Activated T-cell treated with anti-CD3 and anti-CD28 coated beads, Interleukin-2, amount 50 U/mL, for 24 hours (primary cell): ENCODE measurements at places on chromosomes 3 and 15.
A peak's percentile ranks its signal among the peaks of the same experiment; 100 is the strongest.

- no peaks in the 10 kb centered on the region for H3K36me3 ChIP-seq
- peaks cover 5% of the 10 kb centered on the region for H3K27me3 ChIP-seq
- peak overlapping the region; percentile 19 for H3K4me3 ChIP-seq
- DNase-seq: peak; percentile 68
Measured at GRCh38 chr15:69573815-69574475, 121.3 kb downstream of the RPLP1 start.

DNA sequence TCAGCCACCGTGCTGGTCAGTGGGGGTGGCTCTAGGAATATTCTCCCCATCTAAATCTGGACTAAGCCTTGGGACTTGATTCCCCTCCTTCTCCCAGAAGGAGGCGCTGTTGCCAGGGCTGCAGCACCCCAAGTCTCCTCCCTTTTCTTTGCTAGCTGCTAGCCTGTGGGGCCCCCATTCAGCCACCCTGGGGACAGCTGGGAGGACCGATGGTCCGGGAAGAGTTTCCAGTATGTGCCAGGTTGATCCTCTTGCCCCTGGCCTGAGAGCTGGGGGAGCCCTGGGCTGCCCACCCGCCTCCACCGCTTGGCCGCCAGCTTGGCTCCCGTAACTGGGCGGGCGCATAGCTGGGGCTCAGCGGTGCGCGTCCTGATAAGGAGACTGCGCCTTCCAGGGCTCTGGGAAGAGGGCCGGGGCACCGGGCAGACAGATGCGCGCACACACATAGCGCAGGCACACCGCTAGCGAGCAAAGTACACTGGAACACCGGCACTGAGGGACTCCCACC is 4.2 kb downstream of the SMAD6 start:
- no peak for DNase-seq
- H3K27ac ChIP-seq: no peak overlapping the region
- no peaks in the 10 kb centered on the region for H3K36me3 ChIP-seq
- peaks cover 31% of the 10 kb centered on the region for H3K27me3 ChIP-seq

GRCh38 chr3:14471016-14471415 is 68.6 kb downstream of the SLC6A6 start:
- no peak for DNase-seq
- no peaks in the 10 kb centered on the region for H3K27me3 ChIP-seq
- no peak overlapping the region for H3K27ac ChIP-seq
- no peak overlapping the region for H3K4me3 ChIP-seq
- peaks cover 6% of the 10 kb centered on the region for H3K4me1 ChIP-seq

- peaks cover 15% of the 10 kb centered on the region for H3K27me3 ChIP-seq
- H3K4me1 ChIP-seq: no peaks in the 10 kb centered on the region
- no peak overlapping the region for H3K27ac ChIP-seq
- H3K36me3 ChIP-seq: no peaks in the 10 kb centered on the region
- DNase-seq: no peak
Measured at GRCh38 chr3:156170571-156170970, 50.2 kb downstream of the KCNAB1 start.

DNA sequence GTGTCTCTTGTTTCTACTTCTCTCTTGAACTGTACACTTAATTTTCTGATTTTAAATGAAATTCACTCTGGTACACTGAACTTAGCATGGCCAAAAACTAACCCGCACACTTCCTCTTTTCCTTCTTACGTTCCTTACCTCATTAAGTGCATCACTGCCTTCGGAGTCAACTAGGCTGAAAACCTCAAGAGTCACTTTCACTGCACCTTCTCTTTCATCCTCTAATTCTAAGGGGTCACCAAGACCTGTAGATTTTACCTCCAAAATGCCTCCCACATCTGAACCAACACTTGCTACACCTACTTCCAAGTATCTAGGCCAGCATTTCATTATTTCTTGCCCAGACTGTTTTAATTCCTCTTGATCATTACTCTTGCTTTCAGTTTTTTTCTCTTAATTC is 6.6 kb downstream of the CBLB start:
- DNase-seq: no peak
- peaks cover 56% of the 10 kb centered on the region for H3K4me1 ChIP-seq
- no peak overlapping the region for H3K27ac ChIP-seq
- H3K4me3 ChIP-seq: no peak overlapping the region
- H3K36me3 ChIP-seq: peaks cover 68% of the 10 kb centered on the region

DNA sequence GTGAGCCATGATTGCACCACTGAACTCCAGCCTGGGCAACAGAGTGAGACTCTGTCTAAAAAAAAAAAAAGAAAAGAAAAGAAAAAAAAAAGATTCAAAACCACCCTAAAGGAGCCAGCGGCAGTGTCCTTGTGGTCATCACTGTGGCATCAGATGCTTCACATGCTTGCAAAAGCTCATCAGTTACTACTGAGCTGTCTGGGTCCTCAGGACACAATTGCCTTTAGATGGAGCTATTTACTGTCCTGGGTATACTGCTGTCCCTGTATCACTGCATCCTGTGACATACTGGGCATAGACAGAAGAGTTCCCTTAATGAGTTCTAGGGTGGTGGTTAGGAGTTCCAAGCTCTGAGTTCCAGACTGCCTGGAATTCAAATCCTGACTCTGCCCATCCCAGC is 85.8 kb downstream of the LINGO1 start:
- H3K27me3 ChIP-seq: no peaks in the 10 kb centered on the region
- no peak overlapping the region for H3K27ac ChIP-seq
- H3K4me3 ChIP-seq: no peak overlapping the region
- peaks cover 11% of the 10 kb centered on the region for H3K4me1 ChIP-seq
- no peaks in the 10 kb centered on the region for H3K36me3 ChIP-seq

DNA sequence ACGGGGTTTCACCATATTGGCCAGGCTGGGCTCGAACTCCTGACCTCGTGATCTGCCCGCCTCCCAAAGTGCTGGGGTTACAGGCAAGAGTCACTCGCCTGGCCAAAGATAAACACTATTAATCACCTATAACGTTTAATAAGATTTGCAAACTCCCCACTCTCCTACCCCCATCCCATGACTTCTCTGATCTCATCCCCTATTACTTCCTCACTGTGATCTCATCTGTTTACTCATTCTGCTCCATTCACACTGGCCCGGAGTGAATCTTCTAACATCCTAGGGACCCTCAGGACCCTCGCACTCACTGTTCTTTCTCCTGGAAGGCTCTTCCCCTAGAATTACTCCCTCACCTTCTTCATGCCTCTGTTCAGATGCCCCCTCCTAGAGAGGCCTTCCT is 78.9 kb downstream of the DGKG start:
- no peak for DNase-seq
- H3K4me1 ChIP-seq: peaks cover 5% of the 10 kb centered on the region
- H3K4me3 ChIP-seq: no peak overlapping the region
- H3K27ac ChIP-seq: no peak overlapping the region

DNA sequence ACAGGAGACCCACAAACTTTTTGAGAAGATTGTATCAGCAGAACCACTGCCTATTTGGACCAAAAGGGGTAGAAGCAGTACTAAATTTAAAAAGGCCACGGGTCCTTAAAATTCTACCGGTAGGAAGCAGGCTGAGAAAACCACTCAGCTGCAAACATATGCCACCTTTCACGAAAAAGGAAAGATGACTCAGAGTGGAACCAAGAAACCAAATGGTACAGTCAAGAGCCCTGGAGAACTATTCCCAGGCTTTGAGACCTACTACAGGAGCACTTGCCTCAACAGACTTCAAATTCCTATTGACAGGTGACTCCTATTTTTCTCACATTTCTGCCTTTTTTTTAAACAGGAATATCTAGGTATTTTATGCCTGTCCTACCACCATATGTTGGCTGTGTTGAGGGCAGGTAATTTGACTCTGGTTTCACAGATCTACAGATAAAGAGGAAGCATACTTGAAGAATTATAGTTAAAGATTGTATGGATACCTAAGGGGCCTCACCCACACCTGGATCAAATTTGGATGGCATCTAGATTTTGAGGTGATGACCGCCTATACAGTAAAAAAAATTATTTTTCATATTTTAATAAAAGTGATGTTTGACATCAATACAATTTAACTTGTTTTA is 10.1 kb downstream of the GOLIM4 start:
- DNase-seq: no peak
- peaks cover 5% of the 10 kb centered on the region for H3K27me3 ChIP-seq
- H3K27ac ChIP-seq: no peak overlapping the region
- no peak overlapping the region for H3K4me3 ChIP-seq

DNA sequence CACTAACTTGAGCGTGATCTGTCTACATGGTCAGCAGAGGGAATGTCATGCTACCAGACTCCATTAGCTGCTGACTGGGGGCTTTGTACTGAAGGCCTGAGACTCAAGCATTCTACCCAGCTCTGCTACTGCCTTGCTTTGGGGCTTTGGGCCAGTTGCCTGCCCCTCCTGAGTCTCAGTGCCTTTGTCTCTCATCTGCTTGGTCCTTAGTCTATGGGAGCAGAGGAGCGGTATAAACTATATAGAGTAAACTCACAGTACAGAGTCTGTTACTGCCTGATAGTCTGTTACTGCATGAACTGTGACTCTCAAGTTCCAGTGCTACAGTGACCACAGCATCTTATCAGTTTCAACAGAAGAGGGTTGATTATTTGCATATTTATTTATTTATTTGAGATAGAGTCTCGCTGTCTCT is 38.5 kb upstream of the C15orf39 start:
- peaks cover 3% of the 10 kb centered on the region for H3K27me3 ChIP-seq
- no peak for DNase-seq
- H3K4me1 ChIP-seq: peaks cover 7% of the 10 kb centered on the region
- no peak overlapping the region for H3K27ac ChIP-seq

DNA sequence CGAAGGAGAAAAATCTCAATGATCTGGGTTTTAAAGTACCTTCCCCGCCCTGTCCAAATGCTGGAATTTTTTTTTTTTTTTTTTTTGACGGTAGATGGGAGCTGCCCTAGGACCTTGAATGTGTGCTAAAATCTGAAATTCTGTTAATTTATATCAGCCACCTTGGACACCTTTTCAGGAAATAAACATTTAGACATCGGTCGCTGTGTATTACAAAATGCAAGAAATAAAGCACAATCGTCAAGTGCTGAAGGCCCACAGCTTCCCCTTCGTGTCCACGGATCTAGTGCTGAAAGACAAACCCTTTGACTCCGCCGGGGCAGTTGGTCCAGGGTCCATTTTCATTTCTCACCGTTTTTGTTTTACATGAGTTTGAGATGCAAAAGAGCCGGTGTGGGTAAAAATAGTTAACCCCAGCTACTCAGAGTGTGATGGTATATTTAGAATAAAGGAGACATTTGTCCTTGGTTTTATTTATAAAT is 90.2 kb upstream of the CHD2 start:
- peak; percentile 63 for DNase-seq
- peaks cover 13% of the 10 kb centered on the region for H3K36me3 ChIP-seq
- H3K4me1 ChIP-seq: peaks cover 57% of the 10 kb centered on the region
- peak overlapping the region; percentile 86 for H3K4me3 ChIP-seq
- H3K27me3 ChIP-seq: no peaks in the 10 kb centered on the region

DNA sequence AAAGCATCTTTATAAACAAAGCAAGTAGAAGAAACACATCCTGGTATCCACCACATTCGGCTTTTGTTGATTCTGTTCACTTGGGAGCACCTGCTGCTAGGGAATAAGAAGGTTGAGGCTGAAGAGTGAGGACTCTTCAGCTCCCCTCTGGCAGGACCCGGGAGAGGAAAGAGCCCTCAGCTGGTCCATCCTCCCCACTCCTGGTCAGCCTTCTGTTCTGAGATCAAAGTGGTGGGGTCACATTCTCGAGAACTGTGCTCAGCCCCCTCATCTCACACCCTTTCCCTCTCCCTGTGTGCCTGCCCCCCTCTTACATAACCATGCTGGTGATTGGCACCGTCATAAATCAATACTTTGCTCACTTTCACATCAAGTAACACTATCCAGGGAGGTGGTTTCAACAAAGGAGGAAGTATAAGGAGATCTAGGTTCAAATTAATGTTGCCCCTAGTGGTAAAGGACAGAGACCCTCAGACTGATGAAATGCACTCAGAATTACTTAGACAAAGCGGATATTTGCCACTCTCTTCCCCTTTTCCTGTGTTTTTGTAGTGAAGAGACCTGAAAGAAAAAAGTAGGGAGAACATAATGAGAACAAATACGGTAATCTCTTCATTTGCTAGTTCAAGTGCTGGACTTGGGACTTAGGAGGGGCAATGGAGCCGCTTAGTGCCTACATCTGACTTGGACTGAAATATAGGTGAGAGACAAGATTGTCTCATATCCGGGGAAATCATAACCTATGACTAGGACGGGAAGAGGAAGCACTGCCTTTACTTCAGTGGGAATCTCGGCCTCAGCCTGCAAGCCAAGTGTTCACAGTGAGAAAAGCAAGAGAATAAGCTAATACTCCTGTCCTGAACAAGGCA is at the start of gene NR1I2:
Gene NR1I2 (plus strand): TSS at position 772 of the 869 bp plus-strand sequence.
- no peaks in the 10 kb centered on the region for H3K36me3 ChIP-seq
- H3K4me1 ChIP-seq: peaks cover 4% of the 10 kb centered on the region
- no peaks in the 10 kb centered on the region for H3K27me3 ChIP-seq
- H3K27ac ChIP-seq: no peak within 1 kb of the TSS
- no peak for DNase-seq
- H3K4me3 ChIP-seq: no peak within 1 kb of the TSS

- no peak overlapping the region for H3K4me3 ChIP-seq
- no peak for DNase-seq
- no peak overlapping the region for H3K27ac ChIP-seq
- H3K27me3 ChIP-seq: no peaks in the 10 kb centered on the region
Measured at GRCh38 chr15:99511531-99511865, 54.3 kb upstream of the MEF2A start.

GRCh38 chr3:11438646-11439045 is 166.4 kb downstream of the ATG7 start:
- H3K27me3 ChIP-seq: no peaks in the 10 kb centered on the region
- no peak for DNase-seq
- H3K4me1 ChIP-seq: no peaks in the 10 kb centered on the region
- no peak overlapping the region for H3K27ac ChIP-seq
- H3K36me3 ChIP-seq: peaks cover 26% of the 10 kb centered on the region
- H3K4me3 ChIP-seq: no peak overlapping the region

- H3K27ac ChIP-seq: no peak overlapping the region
- H3K4me3 ChIP-seq: no peak overlapping the region
- H3K36me3 ChIP-seq: no peaks in the 10 kb centered on the region
- peaks cover 4% of the 10 kb centered on the region for H3K27me3 ChIP-seq
- DNase-seq: no peak
Measured at GRCh38 chr3:142987080-142987700, 14.2 kb upstream of the U2SURP start.

- H3K27me3 ChIP-seq: no peaks in the 10 kb centered on the region
- DNase-seq: no peak
- H3K27ac ChIP-seq: no peak overlapping the region
- H3K4me1 ChIP-seq: peaks cover 8% of the 10 kb centered on the region
Measured at GRCh38 chr3:98012979-98013378, 22.1 kb downstream of the GABRR3 start.

DNA sequence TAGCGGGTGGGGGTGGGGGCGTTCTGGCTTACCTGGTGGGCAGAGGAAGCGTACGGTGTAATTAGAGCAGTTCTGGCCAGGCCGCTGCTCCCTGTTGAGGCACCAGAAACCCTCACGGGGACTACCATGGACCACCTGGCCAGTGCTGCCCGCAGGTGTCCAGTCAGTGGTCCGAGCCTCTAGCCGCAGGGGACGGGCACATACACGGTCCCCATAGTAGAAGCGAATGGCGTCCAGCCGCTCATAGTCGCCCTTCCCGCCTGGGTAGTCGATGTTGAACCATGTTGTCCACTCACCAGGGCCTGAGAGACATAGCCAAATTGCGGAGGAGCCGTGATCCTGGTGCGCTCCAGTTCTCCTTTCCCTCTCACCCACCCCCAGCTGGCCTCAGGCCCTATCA is 4.5 kb downstream of the CILP start:
- no peaks in the 10 kb centered on the region for H3K36me3 ChIP-seq
- no peaks in the 10 kb centered on the region for H3K27me3 ChIP-seq
- DNase-seq: no peak
- no peak overlapping the region for H3K4me3 ChIP-seq
